ENCODE measurements at places on chromosomes 2 and 18.

GRCh38 chr2:84846041-84846663 lies 34.7 kb downstream of the TRABD2A start:
- DNase-seq = no peak

DNA sequence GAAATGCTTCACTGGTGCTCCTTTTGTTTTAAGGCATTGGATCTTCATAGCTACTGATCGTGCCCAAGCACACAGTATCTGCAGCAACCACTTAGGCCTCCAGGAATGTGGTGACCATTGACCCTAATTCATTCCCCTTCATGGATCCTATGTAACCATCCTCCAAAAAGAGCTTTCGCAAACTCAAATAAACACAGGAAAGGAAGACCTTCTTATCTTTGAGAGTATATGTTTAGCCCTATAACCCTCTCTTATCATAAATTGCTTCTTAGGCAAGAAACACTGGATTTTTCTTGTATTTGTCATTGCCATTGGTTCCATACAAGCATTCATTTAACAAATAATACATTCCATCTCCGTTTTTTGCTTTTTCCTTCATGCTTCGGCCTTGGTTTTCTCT lies 4.1 kb upstream of the TTR start:
- DNase-seq = no peak

GRCh38 chr18:38811209-38811608 lies 1245.6 kb upstream of the CELF4 start:
- DNase-seq = no peak

DNA sequence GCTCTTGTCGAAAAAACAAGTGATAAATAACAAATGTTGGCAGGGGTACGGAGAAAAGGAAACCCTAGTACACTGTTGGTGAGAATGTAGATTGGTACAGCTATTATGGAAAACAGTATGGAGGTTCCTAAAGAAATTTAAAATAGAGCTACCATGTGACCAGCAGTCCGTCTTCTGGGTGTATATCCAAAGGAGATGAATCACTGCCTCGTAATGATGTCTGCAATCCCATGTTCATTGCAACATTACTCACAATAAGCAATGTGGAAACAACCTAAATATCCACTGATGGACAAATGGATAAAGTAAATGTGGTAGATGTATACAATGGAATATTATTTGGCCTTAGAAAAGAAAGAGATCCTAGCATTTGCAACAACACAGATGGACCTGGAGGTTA lies 50.6 kb downstream of the SLC16A14 start:
- DNase-seq = no peak

DNA sequence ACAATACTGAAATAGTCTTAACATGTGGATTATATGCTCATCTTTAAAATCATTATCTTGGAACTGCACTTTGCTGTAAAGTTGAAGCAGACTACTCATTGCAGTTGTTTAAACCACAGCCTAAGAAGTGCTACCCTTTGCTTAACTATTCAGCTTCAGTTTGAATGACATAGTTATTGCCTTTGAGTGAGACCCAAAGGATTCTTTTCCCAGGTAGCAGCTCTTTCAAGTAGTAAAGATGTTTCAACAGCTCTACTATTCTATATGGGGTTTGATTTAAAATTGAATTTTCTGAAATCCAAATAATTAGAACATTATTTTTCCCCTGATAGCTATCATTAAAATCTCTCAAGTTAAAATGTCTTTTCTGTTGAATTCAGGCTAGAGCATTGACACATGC lies 1.1 kb downstream of the SCG2 start:
- no peak for DNase-seq
